Fibroblast of lung (primary cell): ENCODE measurements at places on chromosomes 12 and 14. TPM values are rescaled to one million over a fixed set of nuclear protein-coding genes. Genes with fewer than 3 reads are reported as not detected.

Gene ZBTB39
- total RNA-seq, result 3.8 and 4.1 TPM in 2 replicates

Gene GPR162
- total RNA-seq, result 11.1 and 11.8 TPM in 2 replicates

Gene C12orf50
- under 0.01 TPM in 1 of 2 replicates, not detected in the other for total RNA-seq

Gene EIF2S3B
- 1.7 and 1.8 TPM in 2 replicates for total RNA-seq

Gene GZMB
- total RNA-seq, result not detected in 2 replicates

Gene COL2A1
- total RNA-seq, result not detected in 2 replicates

Gene KLHL33
- total RNA-seq, result 0.26 and 1.5 TPM in 2 replicates

Gene TMTC3
- total RNA-seq, result 29.3 and 32.5 TPM in 2 replicates

Gene SERPINA10
- total RNA-seq, result not detected in 2 replicates

Gene AHNAK2
- total RNA-seq, result 47.8 and 106 TPM in 2 replicates

Gene POC1B
- 16.7 and 18.0 TPM in 2 replicates for total RNA-seq

Gene FGF23
- not detected in 2 replicates for total RNA-seq

Gene PTCSC3
- total RNA-seq, result not detected in 2 replicates

Gene SNW1
- total RNA-seq, result 52.6 and 57.0 TPM in 2 replicates

Gene MLXIP
- 12.6 and 17.0 TPM in 2 replicates for total RNA-seq

Gene TAOK3
- 41.6 and 64.7 TPM in 2 replicates for total RNA-seq

Gene TIGAR
- total RNA-seq, result 12.3 and 19.5 TPM in 2 replicates
